ENCODE measurements at places on chromosomes 4 and X.

GRCh38 chr4:102783006-102783405 lies 22.2 kb upstream of the MANBA start:
- DNase-seq = no peak

GRCh38 chr4:138868562-138868961 lies 147.0 kb upstream of the NOCT start:
- DNase-seq = no peak

GRCh38 chr4:71266090-71266794 lies 72.6 kb upstream of the SLC4A4 start:
- no peak for DNase-seq

DNA sequence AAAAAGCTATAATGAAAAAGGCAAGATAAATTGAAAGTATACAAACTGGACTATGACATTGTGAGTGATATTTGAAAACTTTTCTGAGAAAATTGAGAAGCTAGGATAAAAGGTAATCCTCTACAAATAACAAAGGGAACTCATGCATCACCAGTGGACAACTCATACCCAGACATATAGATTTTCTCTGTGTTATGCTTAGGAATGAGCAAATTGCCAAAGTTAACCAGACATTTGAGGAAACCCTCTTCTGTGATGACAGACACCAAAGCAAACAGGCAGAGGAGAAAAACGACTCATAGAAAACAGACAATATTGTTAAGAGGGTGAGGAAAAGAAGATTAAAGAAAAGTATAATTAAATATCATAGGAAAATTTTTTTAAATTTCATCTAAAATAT lies 186.5 kb downstream of the MAB21L2 start:
- DNase-seq = no peak

- DNase-seq = no peak
Observed at GRCh38 chrX:13868591-13868990, 51.7 kb upstream of the GPM6B start.

DNA sequence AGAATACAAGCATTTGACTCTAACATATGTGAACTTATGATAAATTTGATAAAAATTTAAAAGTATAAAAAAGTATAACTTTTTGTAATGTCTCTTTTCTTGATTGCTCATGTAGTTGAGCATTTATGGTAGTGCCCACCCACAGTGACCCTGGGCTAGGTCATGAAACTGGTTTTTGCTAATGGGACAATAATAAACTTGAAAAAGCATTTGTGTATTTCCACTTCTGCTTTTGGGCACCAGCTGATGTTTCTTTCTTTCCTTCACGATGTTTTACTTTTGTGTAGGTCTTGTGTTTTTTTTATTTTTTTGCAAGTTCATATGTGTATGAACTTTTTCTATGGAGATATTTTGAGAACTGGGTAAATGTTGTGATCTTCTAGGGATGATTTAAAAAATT lies 313.1 kb downstream of the CBLL2 start:
- DNase-seq = no peak

- DNase-seq = peak; percentile 68
Observed at GRCh38 chrX:40176351-40177116, 78.8 kb upstream of the BCOR start.

- no peak for DNase-seq
Observed at GRCh38 chr4:153809916-153810810, 21.3 kb upstream of the SFRP2 start.

- no peak for DNase-seq
Observed at GRCh38 chr4:55284331-55284730, 61.7 kb upstream of the SRD5A3 start.

DNA sequence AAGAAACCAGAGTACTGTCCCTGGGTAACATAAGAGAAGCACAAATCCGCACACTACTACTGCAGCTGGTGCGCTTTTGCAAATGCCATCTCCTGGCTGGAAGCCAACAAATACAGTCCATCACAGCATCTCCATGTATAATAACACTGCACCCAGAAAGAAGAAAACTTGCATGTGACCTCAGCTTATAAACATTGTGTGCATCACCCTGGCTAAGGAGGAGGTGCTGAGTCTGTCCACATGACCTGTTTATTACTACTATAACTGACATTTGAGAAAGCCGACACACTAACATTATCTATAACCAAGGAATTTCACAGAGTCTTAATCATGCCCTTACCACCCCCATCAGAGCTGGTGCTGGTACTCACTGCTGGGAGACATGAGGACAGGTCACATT lies 516.8 kb downstream of the CFAP47 start:
- no peak for DNase-seq

Measured in activated naive CD4-positive, alpha-beta T cell (primary cell).